ENCODE measurements at places on chromosomes 1 and 21.

DNA sequence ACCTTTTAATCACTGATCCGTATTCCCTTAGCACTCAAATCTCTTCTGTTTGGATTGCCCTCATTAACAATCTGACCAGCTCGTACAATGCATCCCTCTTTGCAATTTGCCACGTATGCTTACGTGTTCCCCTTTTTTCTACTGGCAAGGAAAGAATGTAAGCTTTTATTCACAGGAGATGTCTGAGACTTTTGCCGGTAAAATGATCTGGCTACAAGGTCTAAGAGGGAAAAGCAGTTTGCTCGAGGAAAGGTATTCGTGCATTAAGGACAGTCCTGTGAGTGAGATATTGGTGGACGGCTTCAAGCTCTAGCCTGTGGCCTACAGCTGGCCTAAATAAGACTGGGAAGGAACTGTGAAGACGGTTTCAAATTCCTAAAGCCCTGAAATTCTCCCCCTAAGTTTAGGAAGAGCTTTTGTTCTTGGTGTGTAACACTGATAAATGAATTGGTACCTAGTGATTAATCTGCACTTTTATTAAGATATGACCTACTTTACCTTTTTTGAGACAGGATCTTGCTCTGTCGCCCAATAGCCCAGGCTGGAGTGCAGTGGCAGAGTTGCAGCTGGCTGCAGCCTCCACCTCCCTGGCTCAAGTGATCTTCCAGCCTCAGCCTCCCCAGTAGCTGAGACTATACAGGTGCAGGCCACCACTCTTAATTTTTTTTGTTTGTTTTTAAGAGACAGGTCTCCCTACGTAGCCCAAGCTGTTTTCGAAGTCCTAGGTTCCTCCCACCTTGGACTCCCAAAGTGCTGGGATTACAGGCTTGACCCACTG, 895 bp upstream of the UBR4 start:
- no peak for DNase-seq
- H3K27ac ChIP-seq, result peak overlapping the region; percentile 94

DNA sequence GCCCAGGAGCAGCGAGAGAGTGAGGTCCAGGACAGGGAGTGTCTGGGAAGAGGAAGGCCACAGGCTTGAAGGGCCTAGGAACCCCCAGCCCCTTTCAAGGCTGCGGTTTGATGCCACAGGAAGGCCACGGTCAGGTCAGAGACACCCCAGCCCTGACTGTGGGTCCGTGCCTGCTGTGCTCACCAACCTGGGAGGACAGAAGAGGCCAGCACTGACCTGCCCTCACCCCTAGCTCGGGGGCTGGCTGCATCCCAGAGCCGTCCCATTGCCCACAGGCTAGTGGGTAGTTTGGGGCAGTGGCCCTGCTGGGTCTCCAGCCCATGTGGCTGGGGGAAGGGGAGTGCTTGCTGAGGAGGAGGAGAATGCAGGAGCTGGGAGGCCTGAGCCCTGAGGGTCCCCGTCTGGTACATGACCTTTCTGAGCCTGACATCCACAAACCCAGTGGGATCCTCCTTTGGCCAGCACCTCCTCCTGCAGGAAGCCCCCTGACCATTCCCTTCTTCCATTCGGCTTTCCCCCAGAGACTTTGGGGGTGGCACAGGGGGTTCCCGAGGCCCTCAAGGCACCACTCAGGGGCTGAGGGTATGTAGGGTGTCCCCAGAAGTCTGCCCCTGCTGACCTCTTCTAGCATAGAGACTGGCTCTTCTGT, 54.3 kb downstream of the WNT9A start:
- H3K4me3 ChIP-seq, result no peak overlapping the region
- H3K27me3 ChIP-seq, result no peaks in the 10 kb centered on the region
- no peaks in the 10 kb centered on the region for H3K4me1 ChIP-seq
- H3K36me3 ChIP-seq, result no peaks in the 10 kb centered on the region
- H3K27ac ChIP-seq, result peak overlapping the region; percentile 36
- no peak for DNase-seq

GRCh38 chr1:98267423-98267822, 346.6 kb upstream of the DPYD start:
- no peaks in the 10 kb centered on the region for H3K27me3 ChIP-seq
- no peak overlapping the region for H3K4me3 ChIP-seq
- H3K36me3 ChIP-seq, result no peaks in the 10 kb centered on the region
- DNase-seq, result no peak

DNA sequence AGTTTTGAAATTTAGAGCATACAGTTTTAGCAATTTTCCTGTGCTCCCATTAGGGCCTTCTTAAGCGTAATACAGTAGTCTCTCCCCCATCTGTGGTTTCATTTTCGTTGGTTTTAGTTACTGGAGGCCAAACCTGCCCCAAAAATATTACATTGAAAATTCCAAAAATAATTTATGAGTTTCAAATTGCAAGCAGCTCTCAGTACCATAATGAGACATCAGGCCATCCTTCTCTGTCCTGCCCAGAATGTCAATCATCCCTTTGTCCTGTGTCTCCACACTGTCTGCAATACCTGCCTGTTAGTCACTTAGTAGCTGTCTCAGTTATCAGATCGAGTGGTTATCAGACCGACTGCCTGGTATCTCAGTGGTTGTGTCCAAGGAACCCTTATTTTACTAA, 45.4 kb downstream of the ADSS2 start:
- no peak overlapping the region for H3K27ac ChIP-seq
- no peaks in the 10 kb centered on the region for H3K27me3 ChIP-seq
- no peaks in the 10 kb centered on the region for H3K4me1 ChIP-seq
- DNase-seq, result no peak
- H3K4me3 ChIP-seq, result no peak overlapping the region
- H3K36me3 ChIP-seq, result peaks cover 97% of the 10 kb centered on the region
